ENCODE measurements at places on chromosomes 7 and 10. TPM values are rescaled to one million over a fixed set of nuclear protein-coding genes. Genes with fewer than 3 reads are reported as not detected.

GJD4 gene
- polyA plus RNA-seq = not detected

MYO1G gene
- polyA plus RNA-seq = 1.1 TPM

GPR26 gene
- polyA plus RNA-seq = not detected

PLXDC2 gene
- polyA plus RNA-seq = 76.0 TPM

LIPN gene
- polyA plus RNA-seq = not detected

SEMA3D gene
- 5.8 TPM for polyA plus RNA-seq

TBXAS1 gene
- polyA plus RNA-seq = 13.6 TPM

HTR5A gene
- not detected for polyA plus RNA-seq

CALCR gene
- polyA plus RNA-seq = 0.25 TPM

EEPD1 gene
- polyA plus RNA-seq = 16.6 TPM

NPFFR1 gene
- polyA plus RNA-seq = 0.10 TPM

MMD2 gene
- not detected for polyA plus RNA-seq

PGAM2 gene
- 1.7 TPM for polyA plus RNA-seq

TCAF1 gene
- 63.2 TPM for polyA plus RNA-seq

SORCS3 gene
- polyA plus RNA-seq = 0.43 TPM

NEURL1 gene
- polyA plus RNA-seq = 0.28 TPM

SLC18A3 gene
- not detected for polyA plus RNA-seq

XRCC2 gene
- 0.57 TPM for polyA plus RNA-seq

TMEM196 gene
- not detected for polyA plus RNA-seq

NRG3 gene
- polyA plus RNA-seq = 0.45 TPM

EN2 gene
- 0.15 TPM for polyA plus RNA-seq

COL28A1 gene
- 4.2 TPM for polyA plus RNA-seq

PNLIPRP3 gene
- polyA plus RNA-seq = not detected

NSMCE4A gene
- polyA plus RNA-seq = 47.2 TPM

CALML5 gene
- not detected for polyA plus RNA-seq

CPXM2 gene
- polyA plus RNA-seq = 13.3 TPM

CCL24 gene
- polyA plus RNA-seq = 0.48 TPM

AVL9 gene
- polyA plus RNA-seq = 6.8 TPM

ABCB8 gene
- polyA plus RNA-seq = 6.1 TPM

GARIN1A gene
- polyA plus RNA-seq = 1.3 TPM

TSPAN15 gene
- polyA plus RNA-seq = 13.7 TPM

DHTKD1 gene
- 13.5 TPM for polyA plus RNA-seq

ZNF488 gene
- 0.34 TPM for polyA plus RNA-seq

CDH23 gene
- polyA plus RNA-seq = 13.3 TPM

APBB1IP gene
- 0.64 TPM for polyA plus RNA-seq

EGR2 gene
- 5.7 TPM for polyA plus RNA-seq

MEOX2 gene
- polyA plus RNA-seq = 5.0 TPM

C10orf53 gene
- polyA plus RNA-seq = not detected

POLL gene
- polyA plus RNA-seq = 31.9 TPM

CHAT gene
- polyA plus RNA-seq = not detected

SPDYE5 gene
- polyA plus RNA-seq = not detected

CTNNA3 gene
- polyA plus RNA-seq = 1.9 TPM

AKR1D1 gene
- polyA plus RNA-seq = not detected

ACSM6 gene
- polyA plus RNA-seq = not detected

HABP2 gene
- 0.25 TPM for polyA plus RNA-seq

CLRN3 gene
- polyA plus RNA-seq = not detected

ASB10 gene
- not detected for polyA plus RNA-seq

CNPY1 gene
- polyA plus RNA-seq = not detected

GALNT17 gene
- polyA plus RNA-seq = 13.4 TPM

MKX gene
- 11.2 TPM for polyA plus RNA-seq

MAGI2 gene
- polyA plus RNA-seq = 7.1 TPM

TAS2R39 gene
- not detected for polyA plus RNA-seq
